ENCODE measurements at places on chromosomes 12 and 14. TPM values are rescaled to one million over a fixed set of nuclear protein-coding genes. Genes with fewer than 3 reads are reported as not detected.

GRCh38 chr12:28578361-28578760 is 388.1 kb downstream of the CCDC91 start:
- DNase-seq = no peak

- DNase-seq = no peak
Measured at GRCh38 chr14:99231850-99232713, 39.9 kb downstream of the BCL11B start.

DNA sequence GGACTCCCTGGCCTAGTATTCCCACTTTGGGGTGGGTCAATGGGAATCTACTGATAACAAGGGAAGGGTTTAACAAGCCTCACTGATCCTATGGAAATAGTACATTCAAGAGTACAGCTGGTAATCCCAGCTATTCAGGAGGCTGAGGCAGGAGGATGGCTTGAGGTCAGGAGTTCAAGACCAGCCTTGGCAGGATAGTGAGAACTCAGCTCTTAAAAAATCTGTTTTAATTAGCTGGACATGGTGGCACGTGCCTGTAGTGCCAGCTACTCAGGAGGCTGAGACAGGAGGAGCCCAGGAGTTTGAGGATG is 4.5 kb downstream of the POMT2 start:
- DNase-seq = no peak

DNA sequence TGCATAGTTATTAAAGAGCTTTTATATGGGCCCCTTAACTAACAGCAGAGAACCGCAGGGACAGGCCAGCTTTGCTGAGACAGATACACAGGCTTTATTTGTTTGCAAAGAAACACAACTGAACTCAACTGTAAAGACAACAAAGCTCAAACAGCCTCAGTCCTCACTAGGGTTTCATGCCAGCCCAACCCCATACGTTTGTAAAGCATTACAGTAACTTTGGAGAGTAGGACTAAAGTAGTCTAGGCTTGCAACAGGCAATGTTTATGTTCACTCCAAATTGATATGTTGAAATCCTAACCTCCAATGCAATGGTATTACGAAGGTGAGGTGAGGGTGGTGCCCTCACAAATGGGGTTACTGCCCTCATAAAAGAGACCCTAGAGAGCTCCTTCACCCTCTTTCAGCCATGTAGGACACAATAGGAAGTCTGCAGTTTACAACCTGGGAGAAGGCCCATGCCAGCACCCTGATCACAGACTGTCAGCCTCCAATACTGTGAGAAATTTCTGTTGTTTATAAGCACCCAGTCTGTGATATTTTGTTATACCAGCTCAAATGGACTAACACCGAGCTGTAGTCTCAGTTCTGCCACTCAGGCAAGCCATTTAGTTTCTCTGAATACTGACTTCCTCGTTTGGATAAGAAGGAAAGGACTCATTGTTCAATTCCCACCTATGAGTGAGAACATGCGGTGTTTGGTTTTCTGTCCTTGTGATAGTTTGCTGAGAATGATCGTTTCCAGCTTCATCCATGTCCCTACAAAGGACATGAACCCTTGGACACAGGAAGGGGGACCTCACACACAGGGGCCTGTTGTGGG is 35.2 kb downstream of the PPM1H start:
- no peak for DNase-seq

DNA sequence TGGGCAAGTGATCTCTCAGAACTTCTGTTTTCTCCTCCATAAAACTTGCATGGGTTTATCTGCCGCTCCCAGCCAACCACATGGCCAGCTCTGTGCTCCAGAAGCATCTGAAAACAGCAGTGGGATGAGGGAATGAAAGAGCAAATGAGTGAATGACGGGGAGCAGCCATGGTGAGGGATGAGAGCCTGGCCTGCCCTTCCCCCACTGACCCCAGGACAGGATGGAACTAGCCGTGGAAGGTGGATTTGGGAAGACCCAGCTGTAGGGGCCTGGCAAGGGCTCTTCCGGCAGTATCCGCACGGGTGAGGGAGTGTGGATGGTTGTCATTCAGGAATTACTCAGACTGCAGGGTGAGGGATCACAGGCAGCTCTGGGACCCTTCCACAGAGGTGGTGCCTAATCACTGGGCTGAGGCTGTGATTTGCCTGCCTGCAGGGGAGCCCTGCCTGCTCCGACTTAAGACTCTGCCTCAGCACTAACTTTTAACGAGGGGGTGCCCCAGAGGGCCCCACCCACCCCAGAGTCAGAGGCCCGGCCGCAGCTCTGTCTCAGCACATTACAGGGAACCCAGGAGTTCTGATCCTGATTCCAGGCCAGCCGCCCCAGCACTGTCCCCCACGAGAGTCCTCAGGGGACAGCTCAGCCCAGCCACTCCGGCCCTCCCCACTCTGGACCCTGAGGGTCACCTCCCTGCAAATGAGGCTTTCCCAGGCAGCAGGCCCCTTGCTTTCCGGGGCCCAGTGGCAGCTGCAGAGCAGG is 136.8 kb upstream of the C14orf180 start:
- no peak for DNase-seq

DNA sequence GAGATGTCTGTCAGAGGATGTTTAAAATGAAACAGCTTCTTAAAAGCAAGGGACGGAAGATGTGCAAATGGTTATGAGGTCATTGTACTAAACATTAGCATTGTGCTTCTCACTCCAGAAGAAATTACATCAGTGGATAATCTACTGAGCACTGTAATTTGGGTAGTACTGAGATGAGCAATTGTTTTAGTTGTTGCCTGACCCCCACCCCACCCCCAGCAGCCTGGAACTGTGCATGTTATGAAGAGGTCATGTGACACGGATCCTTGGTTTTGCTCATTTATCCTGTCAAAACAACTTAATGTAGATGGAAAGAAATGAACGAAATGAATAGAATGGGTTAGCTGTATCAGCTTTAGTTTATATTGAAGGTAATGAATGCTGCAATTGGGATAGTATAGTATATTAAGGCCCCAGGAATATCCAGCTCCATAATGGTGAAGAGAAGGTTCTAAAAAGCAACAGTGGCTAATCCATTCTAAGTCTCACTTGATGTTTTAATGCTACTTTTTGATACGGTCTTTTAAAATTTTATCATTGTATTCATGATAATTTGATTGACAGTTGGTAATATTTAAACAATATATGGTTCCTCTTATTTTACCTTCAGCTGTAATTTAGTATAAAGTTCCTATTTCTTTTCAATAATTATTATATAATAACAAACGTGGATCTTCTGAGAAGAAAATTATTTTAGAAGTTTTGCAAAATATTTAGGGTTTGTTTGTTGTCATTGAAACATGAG is 58.5 kb downstream of the WNK1 start:
- peak; percentile 35 for DNase-seq

GRCh38 chr12:132851465-132851864 is 22.8 kb upstream of the GOLGA3 start:
- DNase-seq = no peak

DNA sequence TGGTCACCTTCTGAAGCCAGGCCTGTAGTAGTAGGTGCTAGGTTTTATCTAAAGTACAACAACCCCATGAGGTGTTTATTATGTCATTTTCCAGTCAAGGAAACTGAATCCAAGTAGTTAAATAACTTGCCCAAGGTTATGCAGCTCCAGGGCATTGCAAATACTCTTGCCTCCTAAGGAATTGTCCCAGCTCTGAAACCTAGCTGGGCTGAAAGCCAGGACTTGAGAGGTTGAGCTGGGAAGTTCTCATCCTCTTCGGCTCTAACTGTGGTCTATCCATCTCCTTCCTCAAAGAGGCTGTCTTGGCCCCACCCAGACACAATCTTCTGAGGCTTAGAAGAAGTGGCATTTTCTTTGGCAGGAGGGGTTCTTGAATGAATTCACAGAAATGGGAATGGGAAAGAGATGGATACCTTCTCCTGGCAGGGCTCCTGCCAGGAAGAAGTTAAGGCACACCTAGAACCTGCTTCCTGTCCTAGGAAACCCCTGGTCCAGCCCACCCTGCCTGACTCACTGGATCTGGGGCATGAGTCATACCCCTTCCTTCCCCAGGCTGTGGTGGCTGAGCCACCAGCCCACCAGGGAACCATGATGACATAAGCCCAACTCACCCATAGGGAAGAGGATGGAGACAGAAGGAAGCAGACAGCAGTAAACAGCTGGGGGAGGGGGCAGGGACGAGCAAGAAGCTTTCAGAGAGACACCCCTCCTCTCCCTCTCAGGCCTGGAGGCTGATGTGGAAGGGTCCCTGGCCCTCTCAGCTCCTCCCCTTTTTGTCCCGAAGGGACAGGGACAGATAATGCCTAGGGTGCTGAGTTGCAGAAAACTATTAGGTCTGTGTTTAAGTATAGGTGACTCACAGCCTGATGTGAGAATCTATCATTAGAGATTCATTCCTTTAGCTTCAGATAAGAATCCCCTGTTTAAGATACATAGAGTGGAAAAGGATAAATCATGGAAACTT is 2.1 kb upstream of the PLEK2 start:
- peak; percentile 61 for DNase-seq

DNA sequence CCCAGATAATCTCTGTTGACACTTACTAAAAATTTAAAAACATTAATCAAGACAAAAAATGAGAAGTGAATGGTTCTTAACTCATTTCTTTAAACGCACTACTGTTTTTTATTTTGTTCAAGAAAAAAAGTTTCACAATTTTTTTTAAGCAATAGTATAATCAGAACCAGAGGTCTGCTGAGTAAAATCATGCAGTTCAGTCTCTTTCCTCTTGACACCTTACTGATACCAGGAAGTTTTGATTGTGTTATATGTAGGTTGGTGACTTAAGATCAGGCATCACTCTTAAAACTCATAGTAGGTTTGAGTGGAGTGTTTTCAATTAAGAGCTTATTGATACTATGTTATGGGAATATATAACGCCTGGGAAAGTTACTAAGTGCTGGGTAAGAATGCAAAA is 121.4 kb downstream of the TRMT5 start:
- DNase-seq = no peak

- no peak for DNase-seq
Measured at GRCh38 chr14:96683562-96684289, 113.5 kb upstream of the VRK1 start.

DNA sequence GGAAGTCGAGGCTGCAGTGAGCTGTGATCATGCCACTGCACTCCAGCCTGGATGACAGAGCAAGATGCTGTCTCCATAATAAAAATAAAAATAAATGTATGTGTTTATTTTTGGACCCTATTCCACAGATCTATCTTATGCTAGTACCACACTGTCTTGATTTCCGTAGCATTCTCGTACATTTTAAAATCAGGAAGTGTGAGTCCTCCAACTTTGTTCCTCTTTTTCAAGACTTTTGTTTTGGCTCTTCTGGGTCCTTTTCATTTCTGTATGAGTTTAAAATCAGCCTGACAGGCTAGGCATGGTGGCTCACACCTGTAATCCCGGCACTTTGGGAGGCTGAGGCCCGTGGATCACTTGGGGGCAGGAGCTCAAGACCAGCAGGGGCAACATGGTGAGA is 25.8 kb downstream of the DAO start:
- DNase-seq = no peak

DNA sequence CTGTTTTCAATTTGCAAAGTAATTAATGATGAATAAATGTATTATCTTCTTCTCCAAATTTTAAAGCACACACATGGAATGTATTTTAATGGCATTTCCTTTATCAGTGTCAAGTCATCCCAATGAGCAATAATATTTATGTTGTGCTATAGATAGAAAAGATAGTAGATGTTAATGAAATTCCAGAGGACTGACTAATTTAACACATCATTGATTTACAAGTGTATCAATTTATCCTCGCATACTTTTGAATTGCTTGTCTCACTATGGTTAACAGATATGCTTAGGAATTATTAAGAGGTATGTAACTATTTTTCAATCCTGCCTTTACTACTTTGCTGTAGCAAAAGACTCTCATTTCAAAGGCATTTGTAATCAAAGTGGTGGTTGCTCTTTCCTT is 842.9 kb downstream of the SLC6A15 start:
- DNase-seq = no peak

GRCh38 chr12:124601706-124602105 is 34.3 kb upstream of the NCOR2 start:
- DNase-seq = no peak

- DNase-seq = no peak
Measured at GRCh38 chr14:105011312-105011990, 9.4 kb downstream of the CDCA4 start.

GRCh38 chr14:73645248-73645610 is 443 bp downstream of the DNAL1 start:
- DNase-seq = no peak

DNA sequence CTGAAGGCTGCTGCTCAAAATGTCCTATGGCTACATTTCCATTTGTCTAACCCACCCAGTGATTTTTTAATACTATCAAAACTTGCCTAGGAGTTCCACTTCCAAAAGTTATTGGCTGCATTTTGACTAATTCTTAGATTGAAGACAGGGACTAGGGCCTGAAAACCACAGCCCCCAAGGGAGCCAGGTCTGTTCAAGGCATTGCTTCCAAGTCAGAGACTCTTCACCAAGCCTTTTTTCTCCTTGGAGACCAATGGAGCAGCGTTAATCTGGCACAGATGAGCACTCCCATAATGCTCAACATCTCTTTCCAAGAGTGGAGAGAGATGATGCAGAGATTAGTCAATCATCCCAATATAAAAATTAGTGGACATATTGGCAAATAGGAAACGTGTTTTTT is 112.5 kb upstream of the HIF1A start:
- no peak for DNase-seq

- no peak for DNase-seq
Measured at GRCh38 chr12:51851413-51852124, 3.1 kb upstream of the FIGNL2 start.

GRCh38 chr12:81412940-81413339 is 335.1 kb downstream of the ACSS3 start:
- DNase-seq = no peak

- no peak for DNase-seq
Measured at GRCh38 chr12:51430196-51430895, 5.7 kb downstream of the SLC4A8 start.

- DNase-seq = no peak
Measured at GRCh38 chr12:42686514-42687172, 97.1 kb upstream of the PRICKLE1 start.

GRCh38 chr12:13179211-13180074 is 17.1 kb upstream of the EMP1 start:
- no peak for DNase-seq

DNA sequence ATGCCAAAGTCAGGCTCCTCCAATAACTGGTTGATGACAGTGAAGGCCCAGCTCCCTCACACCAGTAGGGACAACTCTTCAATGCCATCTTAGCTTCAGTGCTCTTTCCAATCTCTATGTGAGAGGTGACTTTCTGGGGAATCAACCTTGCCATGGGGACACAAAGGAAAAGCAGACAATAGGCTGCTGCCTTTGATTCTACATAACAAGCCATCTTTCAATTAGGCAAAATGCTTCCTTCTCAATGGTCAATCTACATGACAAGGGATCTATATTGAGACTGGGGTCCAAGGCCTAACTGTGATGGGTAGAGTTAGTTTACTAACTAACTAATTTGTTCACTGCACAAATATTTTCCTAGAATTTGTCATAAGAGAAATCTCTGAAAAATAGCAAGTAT is 1417.5 kb upstream of the SEL1L start:
- DNase-seq = no peak

GRCh38 chr12:92149563-92149962 is 3.9 kb upstream of the BTG1 start:
- DNase-seq = no peak

Gene CCDC196
- total RNA-seq = not detected

Gene KRT73
- total RNA-seq = not detected

Gene RBMS2
- total RNA-seq = 26.2 TPM

Gene GALNT4
- total RNA-seq = 14.4 TPM

Gene BEGAIN
- total RNA-seq = 0.20 TPM

Gene ZNF641
- total RNA-seq = 0.22 TPM

Gene KRT1
- not detected for total RNA-seq

Gene CHFR
- total RNA-seq = 31.4 TPM

Gene RBP5
- 0.22 TPM for total RNA-seq

Gene TAC3
- not detected for total RNA-seq

Gene EPYC
- total RNA-seq = not detected

Gene IRAK4
- 15.1 TPM for total RNA-seq

Gene PZP
- total RNA-seq = 0.22 TPM

Gene PIWIL1
- not detected for total RNA-seq

Gene OR6C2
- not detected for total RNA-seq

All from lung microvascular endothelial cell (primary cell).